Dermis lymphatic vessel endothelial cell (primary cell): ENCODE measurements at places on chromosomes 3 and 15. TPM values are rescaled to one million over a fixed set of nuclear protein-coding genes. Genes with fewer than 3 reads are reported as not detected.

The GOLGA6L10 gene
- 0.22 and 0.60 TPM in 2 replicates for total RNA-seq

The PGBD4 gene
- total RNA-seq: 1.1 and 1.2 TPM in 2 replicates

The CLASP2 gene
- total RNA-seq: 60.1 and 62.9 TPM in 2 replicates

The SPG21 gene
- 58.7 and 76.7 TPM in 2 replicates for total RNA-seq

The PTPRG gene
- total RNA-seq: 9.1 and 13.6 TPM in 2 replicates

The CELSR3 gene
- 0.09 and 0.22 TPM in 2 replicates for total RNA-seq

The MELTF gene
- 0.60 and 1.2 TPM in 2 replicates for total RNA-seq

The GPR176 gene
- total RNA-seq: 7.4 and 8.0 TPM in 2 replicates

The AGTR1 gene
- total RNA-seq: not detected in 2 replicates

The WWTR1 gene
- total RNA-seq: 198 and 225 TPM in 2 replicates

The KLHL40 gene
- not detected in 2 replicates for total RNA-seq

The PPCDC gene
- total RNA-seq: 6.1 and 6.4 TPM in 2 replicates
